ENCODE measurements at places on chromosomes 4 and X. TPM values are rescaled to one million over a fixed set of nuclear protein-coding genes. Genes with fewer than 3 reads are reported as not detected.
A peak's percentile ranks its signal among the peaks of the same experiment; 100 is the strongest.

DNA sequence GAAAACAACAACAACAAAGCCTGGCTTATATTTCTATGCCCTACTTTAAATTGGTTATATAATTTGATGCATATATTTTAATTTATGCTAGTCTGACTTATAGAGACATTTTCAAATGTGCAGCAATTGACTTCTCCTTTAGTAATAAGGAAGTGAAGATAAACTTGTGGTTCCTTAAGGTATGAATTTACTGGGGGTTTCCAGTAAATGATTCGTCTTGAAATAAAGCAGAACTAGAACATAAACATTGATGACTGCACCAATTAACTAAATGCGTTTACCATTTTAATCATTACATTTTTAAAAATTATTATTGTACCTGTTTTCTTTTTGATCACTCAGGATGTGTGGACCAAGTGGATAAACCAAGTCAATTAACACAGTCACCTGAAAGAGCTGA is 99.6 kb upstream of the CCSER1 start:
- DNase-seq, result no peak

- no peak for DNase-seq
Observed at GRCh38 chr4:186095406-186095805, 9.1 kb upstream of the FAM149A start.

GRCh38 chrX:5791721-5792120 is 436.9 kb downstream of the NLGN4X start:
- no peak for DNase-seq

AR gene
- 9.3 TPM for total RNA-seq

DNA sequence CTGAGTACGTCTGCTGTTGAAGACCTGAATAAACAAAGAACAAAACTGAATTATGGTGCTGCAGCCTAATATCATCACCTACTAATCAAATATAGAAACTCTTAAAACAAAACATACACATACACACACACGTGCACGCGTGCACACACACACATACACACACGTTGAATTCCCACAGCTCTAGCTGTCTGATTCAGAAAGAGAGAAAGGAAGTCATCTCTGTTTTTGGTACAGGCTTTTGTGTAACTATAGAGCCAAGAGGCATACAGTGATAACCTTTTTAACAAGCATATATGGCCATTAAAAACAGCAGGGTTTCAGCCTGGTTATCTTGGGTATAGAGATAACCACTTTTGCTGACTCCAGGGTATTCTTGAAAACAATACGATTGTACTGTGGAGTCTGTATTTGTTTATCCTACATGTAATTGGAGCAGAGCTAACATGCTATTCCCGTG is 823.2 kb downstream of the CCSER1 start:
- DNase-seq, result no peak

GRCh38 chr4:176792326-176793059 is at the start of gene VEGFC:
Gene VEGFC (minus strand): TSS chr4:176792922. CDS start chr4:176792311, 611 bp downstream.
- DNase-seq, result peak; percentile 75

CXXC4 gene
- total RNA-seq, result 1.4 TPM

RAB33A gene
- 0.41 TPM for total RNA-seq

DNA sequence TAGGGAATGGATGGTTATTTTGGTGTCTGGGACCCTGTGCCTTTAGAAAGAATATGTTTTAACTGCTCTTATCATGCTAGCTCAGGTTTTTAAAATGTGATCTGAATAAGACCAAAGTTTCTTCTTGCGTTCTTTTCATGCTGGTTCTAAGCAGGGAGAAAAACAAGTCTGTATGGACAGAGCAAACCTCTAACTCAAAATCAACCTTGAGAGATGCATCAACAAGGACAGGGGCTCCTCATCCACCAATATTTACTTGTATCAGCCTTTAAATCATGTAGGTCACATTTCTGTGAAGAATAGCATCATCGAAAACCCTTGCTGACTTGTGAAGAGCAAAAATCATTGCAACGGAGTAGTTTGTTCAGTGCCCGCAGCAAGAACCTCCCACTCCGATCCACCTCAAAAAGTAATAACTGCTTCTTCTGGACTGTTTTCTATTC is 1.2 kb downstream of the ATP10D start:
- DNase-seq, result peak; percentile 40

- no peak for DNase-seq
Observed at GRCh38 chr4:88187766-88188165, 29.3 kb upstream of the ABCG2 start.

GRCh38 chr4:149499726-149500125 is 315.9 kb downstream of the IQCM start:
- no peak for DNase-seq

DNA sequence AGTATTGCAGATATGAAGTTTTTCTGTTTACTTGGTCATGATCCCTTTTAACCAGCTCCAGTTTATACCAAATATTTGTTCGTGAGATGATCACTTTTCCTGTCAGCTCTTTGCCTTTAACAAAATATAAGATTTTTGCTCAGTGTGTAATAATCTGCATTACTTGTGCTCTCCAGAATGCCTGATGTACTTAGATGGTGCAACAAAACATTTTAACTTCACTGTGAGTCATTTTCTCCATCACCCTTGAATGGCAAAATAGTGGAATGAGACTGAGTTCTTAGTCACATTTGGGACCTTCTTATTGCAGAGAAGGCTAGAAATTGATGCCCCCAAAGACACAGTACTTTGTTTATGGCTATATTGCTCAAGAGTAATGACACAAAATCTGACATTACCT is 252.0 kb downstream of the FRMPD4 start:
- no peak for DNase-seq

ACE2 gene
- total RNA-seq, result 0.51 TPM

PALLD gene
- 221 TPM for total RNA-seq

DNA sequence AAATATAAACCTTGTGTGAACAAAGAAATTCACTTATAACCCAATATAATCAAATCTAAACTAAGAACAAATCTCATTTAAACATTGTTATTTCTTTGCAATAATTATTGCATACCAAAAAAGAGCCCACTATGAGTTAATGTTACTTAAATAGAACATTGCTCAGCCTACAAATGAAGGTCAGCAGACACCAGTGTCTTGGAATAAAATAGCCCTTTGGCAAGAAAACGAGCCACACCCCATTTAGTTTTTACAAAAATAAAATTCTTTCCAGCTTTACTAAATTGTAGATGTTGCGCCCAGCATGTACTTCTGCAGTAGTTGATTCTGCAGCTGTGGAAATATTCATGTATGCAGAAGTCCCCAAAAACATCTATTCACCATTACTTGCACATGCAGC is 12.2 kb downstream of the PLS3 start:
- no peak for DNase-seq

- DNase-seq, result no peak
Observed at GRCh38 chrX:31653422-31653821, 581.6 kb upstream of the FTHL17 start.

DNA sequence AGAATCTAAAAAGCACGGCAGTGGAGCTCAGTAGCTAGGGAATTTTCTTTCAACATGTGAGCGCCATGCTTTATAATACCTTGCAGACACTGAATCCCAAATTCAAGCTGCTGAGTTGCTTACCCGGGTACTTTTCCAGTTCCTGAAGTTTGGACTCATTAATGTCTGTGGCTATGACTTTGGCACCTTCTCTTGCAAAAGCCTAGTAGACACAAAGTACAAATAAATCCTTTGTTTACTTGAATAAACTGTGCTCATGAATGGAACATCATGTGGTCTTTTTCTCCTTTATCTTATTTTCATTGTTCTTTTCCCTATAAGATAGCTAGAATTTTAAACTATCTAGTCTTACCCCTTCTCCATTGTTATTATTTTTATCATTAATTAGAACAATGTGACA is 4.6 kb downstream of the BDH2 start:
- DNase-seq, result no peak

GRCh38 chr4:40335525-40335894 is 377 bp downstream of the CHRNA9 start:
- no peak for DNase-seq

GRCh38 chr4:174204164-174204831 is 79.2 kb downstream of the FBXO8 start:
- DNase-seq, result no peak

DNA sequence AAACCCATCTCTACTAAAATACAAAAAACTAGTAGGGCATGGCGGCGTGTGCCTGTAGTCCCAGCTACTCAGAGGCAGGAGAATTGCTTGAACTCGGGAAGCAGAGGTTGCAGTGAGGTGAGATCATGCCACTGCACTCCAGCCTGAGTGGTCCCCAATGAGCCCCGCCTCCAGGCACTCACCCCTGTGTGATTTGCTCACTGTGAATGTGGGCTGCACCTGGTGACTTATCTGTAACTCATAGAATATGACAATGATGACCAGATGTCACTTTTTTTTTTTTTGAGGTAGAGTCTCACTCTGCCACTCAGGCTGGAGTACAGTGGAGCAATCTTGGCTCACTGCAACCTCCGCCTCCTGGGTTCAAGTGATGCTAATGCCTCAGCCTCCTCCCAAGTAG is 49.0 kb upstream of the HOPX start:
- no peak for DNase-seq

GRID2 gene
- 1.6 TPM for total RNA-seq

DNA sequence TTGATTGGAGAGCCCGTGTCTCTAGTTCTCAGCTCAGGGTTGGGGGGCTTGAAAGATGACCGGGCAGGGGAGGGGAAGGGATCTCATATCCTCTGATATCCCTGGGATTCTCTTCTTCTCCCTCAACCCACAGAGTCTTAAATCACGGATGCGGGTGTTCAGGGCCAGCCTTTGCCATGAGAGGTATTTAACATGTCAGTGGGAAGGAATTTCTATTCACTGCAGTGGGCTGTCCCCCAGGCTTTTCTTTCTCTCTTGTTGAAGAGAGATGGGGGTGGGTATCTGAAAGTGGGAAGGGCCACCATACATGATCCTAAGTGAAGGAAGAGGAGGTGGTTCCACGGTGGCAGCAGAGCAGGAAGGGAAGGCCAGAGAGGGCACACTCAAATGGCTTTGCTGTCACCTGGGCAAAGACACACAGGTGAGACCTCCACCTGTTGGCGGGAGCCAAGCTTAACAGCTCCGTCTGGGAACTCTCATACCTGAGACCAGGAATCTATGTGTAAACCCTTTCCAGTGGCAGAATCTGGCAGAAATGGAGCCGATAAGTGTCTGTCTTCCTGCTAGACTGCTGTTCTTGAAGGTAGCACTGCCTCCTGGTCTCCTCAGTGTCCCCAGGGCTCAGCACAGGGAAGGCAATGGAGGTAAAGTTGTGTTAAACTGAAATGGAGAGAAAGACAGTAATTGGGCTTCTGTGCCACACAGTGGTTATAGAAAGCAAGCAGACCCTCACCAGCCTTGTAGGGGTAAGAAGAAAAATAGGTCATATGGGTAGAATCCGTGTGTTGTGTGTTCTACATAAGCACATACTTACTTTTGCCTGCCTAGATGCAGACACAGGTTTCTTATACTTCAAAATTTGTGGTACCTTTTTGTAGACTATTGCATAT is 49.4 kb downstream of the RHOH start:
- no peak for DNase-seq

DNA sequence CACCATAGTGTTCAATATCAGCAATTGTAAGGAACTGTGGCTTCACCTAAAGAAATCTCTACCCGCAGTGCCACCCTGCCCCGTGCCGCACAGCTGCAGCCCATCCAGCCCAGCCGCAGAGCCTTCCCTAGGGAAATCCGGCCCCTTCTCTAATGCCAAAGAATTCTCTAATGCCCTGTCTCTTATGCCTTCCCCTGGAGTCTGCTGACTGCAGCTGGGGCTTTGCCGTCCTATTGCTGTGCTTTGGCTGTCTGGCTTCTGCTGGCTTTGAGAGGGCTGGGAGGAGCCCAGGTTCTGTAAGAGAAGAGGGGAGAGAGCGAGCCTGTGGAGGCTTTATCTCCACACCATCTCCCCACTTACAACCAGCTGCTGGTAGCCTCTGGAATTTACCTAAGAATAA is 85.9 kb upstream of the HELT start:
- DNase-seq, result peak; percentile 31

DNA sequence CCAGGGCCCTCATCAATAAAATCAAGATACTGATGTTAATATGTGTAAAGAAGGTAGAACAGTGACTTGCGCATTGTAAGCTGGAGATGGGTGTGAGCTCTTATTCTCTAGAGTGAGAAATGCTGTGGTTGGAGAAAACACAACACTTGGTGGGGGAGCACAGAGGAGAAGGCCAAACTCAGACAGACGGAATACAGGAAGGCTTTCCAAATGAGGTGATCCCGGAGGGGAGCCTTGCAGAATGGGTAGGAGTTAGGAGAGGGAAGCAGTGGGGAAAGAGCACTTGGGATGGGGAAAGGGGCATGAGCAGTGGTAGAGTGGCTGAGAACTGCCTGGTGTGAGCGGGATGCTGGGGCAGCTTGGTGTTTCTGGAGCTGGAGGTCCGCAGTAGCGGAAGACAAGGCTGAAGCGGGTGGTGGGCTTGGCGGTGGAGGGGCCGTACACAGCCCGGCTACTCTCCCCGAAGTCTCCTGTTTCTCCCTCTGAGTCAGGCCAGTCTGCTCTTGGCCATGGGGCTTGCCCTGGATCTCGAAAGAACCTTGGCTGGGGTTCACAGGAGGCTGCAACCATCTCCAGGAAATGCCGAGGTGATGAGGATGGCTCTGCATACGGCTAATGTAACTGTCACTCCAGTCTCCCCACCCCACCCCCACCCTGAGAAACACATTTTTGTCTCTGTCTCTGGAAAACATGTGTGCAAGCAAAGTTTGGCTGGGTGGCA is 11.3 kb upstream of the PLAC1 start:
- DNase-seq, result peak; percentile 70

- no peak for DNase-seq
Observed at GRCh38 chrX:21708116-21708515, 49.8 kb downstream of the SMPX start.

GRCh38 chrX:2500091-2500802 is 529 bp downstream of the DHRSX start:
- DNase-seq, result peak; percentile 59

TMEM165 gene
- total RNA-seq, result 78.7 TPM

GRCh38 chr4:185878633-185879032 is 66.6 kb upstream of the SORBS2 start:
- no peak for DNase-seq
